Stimulated activated CD8-positive, alpha-beta memory T cell treated with anti-CD3 and anti-CD28 coated beads, Interleukin-4, amount 100 ng/mL, for 48 hours (primary cell): ENCODE measurements at places on chromosomes 6 and 20.

GRCh38 chr6:106104476-106104875 lies 18.3 kb downstream of the PRDM1 start:
- no peak for DNase-seq

- no peak for DNase-seq
Observed at GRCh38 chr20:34634392-34634791, 42.5 kb downstream of the PIGU start.

DNA sequence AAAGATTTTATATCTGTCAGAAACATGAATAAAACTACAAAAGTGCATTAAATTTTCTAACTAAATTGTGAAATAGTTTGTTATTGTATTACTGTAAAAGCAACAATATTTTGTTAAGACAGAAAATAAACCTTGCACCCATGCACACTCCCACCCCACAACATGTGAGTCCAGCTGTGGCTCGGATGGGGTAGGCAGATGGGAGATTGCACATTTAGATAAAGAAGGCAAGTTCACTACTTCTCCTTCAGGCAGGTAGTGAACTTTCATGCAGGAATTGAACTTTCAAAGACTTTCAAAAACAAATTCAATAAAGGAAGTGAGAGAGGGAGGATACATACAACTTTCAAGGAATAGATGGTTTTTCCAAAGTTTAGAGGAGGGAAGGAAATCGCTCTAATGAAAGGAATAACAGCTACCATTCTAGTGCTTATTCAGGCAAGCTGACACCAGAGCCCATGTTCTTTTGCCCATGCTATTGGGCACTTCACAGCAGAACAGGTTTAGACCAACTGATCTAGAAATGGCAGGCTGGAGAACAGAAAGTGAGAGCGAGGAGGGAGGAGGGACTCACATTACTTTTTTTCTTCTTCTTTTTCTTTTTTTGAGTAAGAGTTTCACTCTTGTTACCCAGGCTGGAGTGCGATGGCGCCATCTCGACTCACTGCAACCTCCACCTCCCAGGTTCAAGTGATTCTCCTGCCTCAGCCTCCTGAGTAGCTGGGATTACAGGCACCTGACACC lies 28.5 kb downstream of the SF3B5 start:
- peak; percentile 49 for DNase-seq

GRCh38 chr6:1059596-1059995 lies 252.3 kb upstream of the FOXQ1 start:
- no peak for DNase-seq

DNA sequence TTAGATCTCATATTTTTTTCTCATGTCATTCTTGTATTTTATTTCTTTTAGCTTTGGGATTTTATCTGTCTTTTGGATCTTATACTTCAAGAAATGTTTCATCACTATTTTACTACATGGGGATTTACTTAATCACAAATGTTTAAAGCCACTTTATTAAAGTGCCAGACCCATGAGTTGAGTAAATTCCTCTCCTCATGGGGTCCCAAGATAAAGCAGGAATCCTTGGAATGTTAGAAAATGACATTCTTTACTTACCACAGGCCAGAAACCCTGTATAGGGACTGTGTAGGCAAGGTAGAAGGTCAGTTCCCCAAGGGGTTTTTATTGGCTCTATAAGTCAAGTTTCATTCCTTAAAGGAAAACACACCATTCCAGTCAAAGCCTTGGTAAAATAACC lies 28.4 kb upstream of the OR2J2 start:
- DNase-seq: no peak

- DNase-seq: peak; percentile 4
Observed at GRCh38 chr20:36272547-36273220, 33.5 kb upstream of the DLGAP4 start.

- no peak for DNase-seq
Observed at GRCh38 chr6:145789443-145789842, 25.2 kb downstream of the FBXO30 start.

DNA sequence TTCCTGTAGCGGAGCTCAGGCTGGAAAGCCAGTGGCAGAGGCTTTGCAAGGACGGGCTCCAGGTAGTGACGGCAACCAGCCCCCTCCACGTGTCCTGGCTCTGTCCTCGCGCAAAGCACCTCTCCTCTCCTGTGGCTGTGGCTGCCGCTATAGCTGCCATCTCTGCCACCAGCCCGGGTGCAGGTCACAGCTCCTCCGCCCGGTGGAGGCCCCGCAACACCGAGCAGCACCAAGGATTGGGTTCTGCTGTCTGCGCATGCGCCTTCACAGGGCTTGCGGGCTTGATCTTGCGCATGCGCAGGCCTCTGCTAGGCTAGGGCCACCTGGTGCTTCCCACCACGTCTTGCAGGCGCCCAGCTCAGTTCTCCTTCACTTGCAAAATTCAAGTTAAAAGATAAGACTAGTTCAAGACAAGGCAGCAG lies 625.4 kb downstream of the QKI start:
- peak; percentile 28 for DNase-seq

- DNase-seq: no peak
Observed at GRCh38 chr6:30688569-30688968, 2.1 kb upstream of the PPP1R18 start.

GRCh38 chr6:26260110-26260637 lies 104.8 kb upstream of the BTN3A2 start:
- no peak for DNase-seq

DNA sequence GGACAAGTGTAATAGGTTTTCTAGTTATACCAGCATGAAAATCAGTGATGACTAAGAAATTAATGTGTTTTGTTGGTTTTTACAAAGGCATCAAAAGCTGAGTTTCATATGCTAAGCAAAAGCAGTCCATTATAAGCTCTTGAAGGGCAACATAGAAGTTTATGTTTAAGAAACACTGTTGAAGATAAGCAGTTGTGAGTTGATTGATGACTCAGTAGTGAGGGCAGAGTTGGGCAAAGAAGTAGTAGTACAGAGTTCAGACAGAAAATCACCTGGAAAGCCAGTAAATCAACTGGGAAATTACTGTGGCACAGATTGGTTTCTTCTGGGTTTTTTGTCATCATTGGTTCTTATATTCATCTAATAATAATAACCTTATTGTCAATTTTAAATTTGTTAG lies 78.0 kb upstream of the SMIM8 start:
- no peak for DNase-seq

DNA sequence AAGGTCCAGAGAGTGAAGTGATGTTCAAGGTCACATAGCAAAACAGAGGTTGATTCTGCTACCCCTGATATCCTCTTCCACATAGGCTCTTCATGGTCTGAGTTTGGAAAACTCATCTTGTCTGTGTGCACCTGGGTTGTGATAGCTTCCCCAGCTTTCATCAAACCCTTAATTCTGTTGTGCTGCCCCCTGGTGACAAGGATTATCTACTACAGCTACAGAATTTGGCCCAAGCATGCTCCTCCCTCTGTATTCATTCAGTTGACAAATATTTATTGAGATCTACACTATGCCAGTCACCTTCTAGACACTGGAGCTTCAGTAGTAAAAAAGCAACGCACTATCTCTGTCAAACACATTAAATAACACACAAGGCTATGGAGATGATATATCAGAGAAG lies 50.4 kb downstream of the SMPDL3A start:
- peak; percentile 75 for DNase-seq

DNA sequence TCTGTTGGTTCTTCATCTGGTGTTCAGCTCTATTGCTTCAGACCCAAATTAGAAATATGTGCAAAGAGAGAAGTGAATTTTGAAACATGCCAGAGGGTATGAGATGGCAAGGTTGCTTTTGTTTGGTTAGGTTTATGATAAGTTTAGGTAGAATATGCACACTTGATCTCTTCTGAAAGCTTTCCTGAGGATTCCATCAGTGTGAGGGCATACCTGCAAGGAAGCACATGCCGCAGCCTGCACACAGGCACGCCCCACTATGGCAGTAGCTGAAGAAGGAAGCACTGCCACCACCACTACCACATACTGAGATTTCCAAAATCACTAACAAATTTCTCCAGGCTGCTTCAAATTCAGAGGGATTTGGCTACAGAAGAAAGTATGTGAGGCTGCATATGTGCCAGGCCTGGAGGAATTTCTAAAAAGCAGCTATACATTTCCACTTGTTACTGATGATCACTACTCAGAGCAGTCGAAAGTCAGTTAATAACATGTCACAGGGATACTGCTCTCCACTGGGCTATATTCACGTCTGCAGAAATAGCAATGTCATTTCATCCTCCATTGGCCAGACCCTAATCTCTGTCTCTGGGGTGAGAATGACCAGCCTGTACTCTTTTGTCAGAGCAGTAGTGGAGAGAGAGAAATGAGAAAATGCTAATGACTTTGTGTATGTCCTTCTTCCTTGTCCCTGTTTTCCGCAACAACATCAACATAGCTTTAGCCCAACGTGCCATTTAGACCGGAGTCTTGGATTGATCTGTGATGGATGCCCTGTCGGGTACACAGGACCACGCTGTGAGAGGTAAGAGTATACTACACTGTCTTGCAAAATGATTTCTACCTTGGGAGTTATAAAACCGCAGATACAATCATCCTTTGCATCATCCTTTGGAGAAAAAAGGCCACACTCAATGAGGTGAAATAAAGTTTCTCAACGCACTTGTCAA lies 396.7 kb downstream of the LAMA2 start:
- no peak for DNase-seq

GRCh38 chr6:118524686-118525085 lies 23.4 kb upstream of the PLN start:
- DNase-seq: no peak

DNA sequence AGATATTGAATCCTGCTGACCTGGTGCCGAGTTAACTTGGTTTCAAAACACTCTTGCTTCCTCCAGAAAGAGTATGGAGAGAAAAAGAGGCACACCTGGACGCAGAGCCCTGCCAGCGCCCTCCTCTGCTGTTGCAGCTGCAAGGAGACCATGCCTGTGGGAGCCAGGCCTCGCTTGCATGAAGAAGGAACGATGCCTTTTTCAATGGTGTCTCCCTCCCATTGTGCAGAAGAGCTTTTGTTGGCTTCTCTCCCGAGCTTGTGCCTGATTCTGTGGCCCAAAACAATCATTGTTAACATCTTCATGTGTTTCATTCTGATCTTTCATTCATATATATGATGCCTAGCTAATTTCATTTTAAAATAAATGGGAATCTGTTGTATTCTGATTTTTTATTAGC lies 98.1 kb downstream of the FAM120B start:
- no peak for DNase-seq

DNA sequence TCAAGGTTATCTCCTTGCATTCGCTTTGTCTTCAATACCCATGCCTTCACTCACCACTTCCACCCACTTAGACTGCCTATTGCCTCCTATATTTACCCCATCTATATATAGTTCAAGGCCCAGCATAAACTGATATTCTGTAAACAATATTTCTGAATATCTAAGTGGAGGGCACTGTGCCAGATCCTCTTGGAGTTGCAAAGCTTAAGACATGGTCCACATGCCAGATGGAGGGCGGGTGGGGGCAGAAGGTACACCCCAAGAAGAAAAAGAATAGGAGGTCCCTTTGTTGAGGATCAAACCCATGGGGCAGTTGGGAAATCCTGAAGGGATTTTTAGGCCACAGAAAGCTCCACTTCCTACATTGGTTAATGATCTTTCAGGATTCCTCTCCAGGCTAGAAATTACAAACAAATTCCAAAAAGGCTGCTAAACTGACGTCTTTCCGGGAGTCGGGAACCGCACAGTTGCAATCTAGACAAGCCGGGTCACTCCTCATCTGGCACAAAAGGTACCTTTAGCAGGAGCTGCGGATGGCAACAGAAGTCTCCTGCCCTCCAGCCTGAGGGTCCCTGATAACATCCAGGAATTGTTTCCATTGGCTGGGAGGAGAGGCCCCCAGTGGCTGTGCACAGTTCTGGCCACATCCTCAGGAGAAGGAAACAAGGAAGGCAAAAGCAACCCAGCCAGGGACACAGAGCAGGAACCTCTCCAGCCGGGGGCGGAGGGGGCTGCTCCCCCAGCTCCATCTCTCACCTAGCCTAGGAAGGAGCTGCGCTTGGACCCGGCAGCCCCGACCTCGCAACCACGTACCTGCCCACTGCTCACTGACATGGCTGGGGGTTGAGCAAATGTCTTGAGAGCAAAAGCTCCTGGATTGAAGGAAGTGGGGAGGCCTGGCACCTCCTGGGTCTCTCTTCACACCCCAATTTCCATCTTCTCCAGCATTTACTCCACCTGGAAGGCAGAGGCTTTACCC lies 5.9 kb upstream of the LPIN3 start:
- no peak for DNase-seq

- DNase-seq: no peak
Observed at GRCh38 chr6:138541823-138542481, 42.7 kb upstream of the NHSL1 start.

DNA sequence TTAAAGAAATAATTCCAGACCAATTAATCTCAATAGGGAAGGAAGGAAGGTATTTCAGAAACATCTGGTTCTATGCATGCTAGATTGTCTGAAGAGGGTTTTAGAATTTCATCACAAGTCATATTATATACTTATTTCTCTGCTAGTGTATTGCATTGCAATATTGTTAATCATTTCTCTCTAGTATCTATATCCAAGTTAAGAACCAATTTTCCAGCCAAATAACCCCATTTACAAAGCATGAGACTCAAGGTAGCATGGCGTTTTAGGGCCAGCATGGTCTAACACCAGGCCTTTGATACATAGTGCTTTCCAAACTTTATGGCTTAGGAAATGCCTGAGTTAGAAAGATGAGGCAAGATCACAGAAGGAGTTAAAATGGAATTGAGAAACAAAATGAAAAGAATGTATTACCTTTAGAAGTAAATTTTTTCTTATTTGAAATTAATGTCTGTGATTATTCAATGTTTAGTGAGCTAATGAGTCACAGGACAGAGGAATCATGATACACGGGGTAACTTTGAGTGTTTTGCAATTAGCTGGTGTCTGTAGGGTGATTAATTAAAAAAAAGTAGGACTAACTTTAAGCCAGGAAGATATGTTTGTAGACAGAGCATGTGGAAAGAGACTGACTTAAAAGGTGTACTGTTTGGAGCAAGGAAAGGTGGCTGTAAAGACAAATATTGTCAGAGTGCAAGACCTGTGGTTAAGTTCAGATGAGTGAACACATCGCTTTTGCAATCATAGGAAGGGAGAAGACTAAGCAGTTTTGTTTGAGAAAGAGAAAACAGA lies 1006.2 kb upstream of the CITED2 start:
- no peak for DNase-seq

DNA sequence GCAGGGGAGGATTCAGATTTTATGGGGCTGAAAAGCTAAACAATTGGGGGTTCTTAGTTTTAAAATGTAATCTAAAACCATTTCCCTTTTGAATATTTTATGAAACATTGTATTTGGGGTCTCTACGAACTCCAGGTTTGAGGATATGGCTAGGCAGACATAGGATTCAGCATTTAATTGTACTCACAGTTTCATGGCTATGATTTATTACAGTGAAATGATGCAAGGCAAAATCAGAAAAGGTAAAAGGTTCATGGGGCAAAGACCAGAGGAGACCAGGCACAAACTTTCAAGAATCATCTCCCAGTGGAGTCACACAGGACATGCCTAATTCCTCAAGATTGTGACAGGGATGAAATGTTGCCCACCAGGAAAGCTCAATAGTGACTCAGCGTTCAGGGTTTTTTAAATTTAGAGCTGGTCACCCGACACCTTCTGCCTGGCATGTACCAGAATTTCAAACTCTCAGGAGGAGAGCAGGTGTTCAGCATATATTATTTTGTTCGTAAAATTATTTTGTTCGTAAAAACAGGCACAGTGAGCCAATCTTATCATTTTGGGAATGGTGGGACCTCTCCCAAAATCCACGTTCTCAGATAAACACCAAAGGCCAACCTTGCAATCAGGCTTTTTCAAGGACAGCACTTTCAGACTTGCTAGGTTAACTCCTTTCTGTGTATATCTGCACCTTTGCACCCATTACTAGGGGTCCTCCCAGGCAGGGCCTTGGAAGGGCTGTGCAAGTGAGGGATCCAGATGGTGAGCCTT lies 270.3 kb downstream of the NKAIN2 start:
- DNase-seq: no peak
